Hindlimb muscle (tissue), 1 donor: ENCODE measurements at places on chromosomes 12 and 14. TPM values are rescaled to one million over a fixed set of nuclear protein-coding genes. Genes with fewer than 3 reads are reported as not detected.

The DCAF5 gene
- polyA plus RNA-seq = 46.9 TPM

- no peak for DNase-seq
Observed at GRCh38 chr12:27367078-27367477, 34.4 kb downstream of the BMAL2 start.

- DNase-seq = no peak
Observed at GRCh38 chr14:42172304-42172703, 565.6 kb downstream of the LRFN5 start.

DNA sequence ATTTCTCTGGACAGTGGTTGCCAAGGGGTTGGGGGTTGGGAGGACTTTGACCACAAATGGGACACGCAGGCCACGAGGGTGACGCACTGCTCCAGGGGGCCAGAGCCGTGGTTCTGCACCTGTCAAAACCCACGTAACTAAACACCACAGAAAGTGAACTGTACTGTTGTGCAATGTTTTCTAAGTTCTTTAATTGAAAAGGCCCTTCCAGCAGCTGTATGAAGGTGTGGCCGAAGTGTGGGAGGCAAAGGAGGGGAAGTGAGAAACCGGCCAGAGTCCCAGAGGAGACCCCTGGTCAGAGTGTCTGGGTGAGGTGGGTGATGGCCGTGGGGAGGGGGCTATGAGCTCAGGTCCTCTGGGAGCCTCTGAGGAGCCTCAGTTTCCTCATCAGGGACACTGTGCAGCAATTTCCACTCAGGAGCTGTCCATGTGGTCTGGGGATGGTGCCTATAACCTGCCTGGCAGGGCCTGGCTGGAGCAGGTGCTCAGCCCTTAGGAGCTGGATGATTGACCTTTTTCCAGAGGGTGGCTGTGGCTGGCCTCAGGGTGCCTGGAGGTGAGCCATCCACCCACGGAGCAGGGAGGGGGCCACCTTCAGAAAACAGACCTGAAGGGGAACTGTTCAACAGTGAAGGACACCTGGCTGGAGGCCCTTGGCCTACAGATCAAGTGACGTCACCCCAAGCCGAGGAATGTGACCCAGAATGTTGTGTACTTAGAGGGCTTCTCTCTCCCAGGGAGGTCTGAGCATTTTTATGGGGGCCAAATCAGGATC lies 9.8 kb upstream of the BDKRB2 start:
- no peak for DNase-seq

The MUCL1 gene
- polyA plus RNA-seq = not detected

The ATP2A2 gene
- polyA plus RNA-seq = 587 TPM

The RGS6 gene
- polyA plus RNA-seq = 7.6 TPM

- DNase-seq = no peak
Observed at GRCh38 chr12:58720421-58720820, 199.9 kb downstream of the LRIG3 start.

GRCh38 chr12:123049398-123050240 lies 69.1 kb downstream of the ARL6IP4 start:
- no peak for DNase-seq

- DNase-seq = no peak
Observed at GRCh38 chr12:78885466-78885865, 20.9 kb downstream of the SYT1 start.
